Trophoblast cell (in vitro differentiated cells and primary cell): ENCODE measurements at places on chromosomes 1 and 21.

DNA sequence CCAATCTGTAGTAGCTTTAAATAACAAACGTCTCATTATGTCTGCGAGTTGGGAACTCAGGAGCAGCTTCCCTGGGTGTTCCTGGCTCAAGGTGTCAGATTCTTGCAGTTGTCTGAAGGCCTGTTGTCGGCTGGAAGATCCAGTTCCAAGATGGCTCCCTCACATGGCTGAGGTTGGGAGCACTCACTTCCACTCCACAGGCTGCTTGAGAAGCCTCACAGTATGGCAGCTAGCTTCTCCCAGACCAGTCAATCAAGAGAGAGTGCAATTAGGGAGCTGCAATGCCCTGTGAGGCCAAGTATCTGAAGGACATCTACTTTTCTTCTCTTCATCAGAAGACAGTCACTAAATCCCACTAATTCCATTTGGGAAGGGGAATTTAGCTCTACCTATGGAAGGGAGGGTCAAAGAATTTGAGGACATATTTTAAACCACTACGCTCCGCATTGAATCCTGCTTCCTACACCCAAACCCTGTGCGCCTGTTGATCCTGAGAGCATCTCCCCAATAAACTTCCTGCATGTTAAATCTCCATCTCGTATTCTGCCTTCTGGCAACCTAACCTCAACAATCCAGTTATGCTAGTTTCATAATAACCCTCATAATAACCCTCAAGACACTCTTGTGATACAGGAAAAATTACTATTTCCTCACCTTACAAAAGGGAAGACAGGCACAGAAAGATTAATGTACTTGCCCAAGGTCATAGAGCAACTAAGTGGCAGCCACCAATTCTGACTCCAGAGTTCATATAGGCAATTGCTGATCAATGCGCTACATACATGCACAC lies 3.6 kb upstream of the VPS26C start:
- peak; percentile 72 for DNase-seq

GRCh38 chr1:12567288-12567819 lies 50.7 kb downstream of the DHRS3 start:
- DNase-seq: no peak

GRCh38 chr21:33403786-33404585 lies 773 bp downstream of the IFNGR2 start:
- DNase-seq: peak; percentile 47

DNA sequence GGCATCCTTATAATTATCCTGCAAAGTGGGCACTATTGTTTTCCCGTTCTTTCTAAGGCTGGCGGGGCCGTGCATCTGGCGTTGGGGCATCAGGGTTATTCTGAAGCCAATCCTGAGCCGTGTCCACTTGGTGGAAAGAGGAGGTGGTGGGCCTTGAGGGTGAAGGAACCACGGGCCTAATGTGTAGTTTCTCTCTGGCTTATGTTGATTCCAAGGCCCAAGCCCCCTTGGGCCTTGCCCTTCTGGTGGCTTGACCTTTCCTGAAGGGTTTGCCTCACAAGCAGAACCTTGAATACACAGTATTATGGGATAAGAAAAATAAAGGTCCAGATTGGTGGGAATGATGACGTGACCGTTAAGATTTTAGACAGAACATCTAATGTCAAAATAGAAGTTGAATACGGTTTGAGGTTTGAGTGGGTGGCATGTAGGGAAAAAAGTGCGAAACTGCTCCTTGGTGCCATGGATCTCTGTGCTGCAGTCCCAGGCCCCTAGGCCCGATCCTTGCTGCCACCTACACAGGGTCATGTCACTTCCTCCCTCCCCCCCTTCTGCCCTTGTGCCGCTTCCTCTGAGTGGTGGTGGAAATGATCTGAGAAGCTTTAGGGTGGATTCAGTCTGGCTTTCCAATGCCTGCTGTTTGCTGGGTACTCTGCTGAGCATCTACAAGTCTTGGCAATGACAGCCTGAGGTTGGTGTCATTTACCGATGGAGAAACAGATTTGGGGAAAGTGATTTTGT lies 90.5 kb downstream of the PRDM2 start:
- DNase-seq: no peak
